NCI-H187 treated with DMSO at 0.1 percent for 48 hours (cell line): ENCODE measurements at places on chromosomes 3 and 15.

GRCh38 chr3:64030741-64031140 lies 7.4 kb upstream of the PSMD6 start:
- DNase-seq, result no peak

GRCh38 chr3:191455257-191455952 lies 5.6 kb upstream of the PYDC2 start:
- DNase-seq, result no peak

DNA sequence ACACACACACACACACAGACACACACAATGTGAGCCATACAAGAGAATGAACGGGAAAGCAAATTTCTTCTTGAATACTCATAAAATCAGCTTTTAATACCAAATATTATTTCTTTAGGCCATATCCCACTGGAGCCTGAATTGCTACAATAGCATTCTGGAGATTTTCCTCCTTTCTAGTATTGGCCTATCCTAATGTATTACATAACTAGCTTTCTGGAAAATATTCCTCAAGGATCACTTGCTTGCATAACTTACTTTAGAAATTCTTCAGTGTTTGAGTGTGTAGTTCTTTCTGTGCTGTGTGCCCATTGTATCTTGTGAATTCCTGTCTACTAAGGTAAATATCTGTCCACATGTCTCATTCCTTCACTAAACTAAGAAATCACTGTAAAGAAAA lies 351.0 kb upstream of the MCTP2 start:
- DNase-seq, result no peak

DNA sequence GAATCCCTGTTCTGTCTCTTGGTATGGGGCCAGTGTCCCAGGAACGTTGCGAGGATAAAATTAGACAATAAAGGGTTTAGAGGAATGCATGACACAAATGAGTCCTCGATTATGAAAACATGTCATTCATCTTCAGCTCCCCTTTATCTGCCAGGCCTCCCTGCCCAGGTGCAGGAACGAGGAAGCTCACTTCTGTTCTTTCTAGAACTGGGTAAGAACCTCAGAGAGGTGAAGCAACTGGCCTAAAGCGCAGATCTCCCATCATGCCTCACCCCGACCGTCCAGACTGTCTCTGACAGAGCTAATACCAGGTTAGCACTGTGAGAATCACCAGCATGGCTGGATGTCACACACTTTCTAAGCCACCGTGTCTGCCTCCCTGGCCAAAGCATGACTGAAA lies 1.5 kb upstream of the ITIH1 start:
- no peak for DNase-seq

DNA sequence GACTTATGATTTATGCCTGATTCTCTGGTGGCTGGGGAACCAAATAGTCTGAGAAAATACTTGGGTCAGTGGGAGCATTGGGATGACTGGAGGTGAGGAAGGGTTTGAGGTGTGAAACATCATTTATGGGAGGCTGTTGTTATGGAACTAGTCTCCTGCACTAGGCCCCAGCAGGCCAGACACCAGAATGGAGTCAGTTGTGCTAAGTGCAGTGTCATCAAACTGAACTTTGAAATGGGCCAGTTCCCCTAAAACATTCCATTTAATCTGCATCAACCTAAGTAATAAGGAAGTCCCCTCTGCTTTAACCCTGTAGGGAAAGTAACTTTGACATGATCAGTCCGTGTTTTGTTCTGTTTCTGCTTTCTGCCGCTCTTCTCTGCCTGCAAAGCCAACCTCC lies 44.9 kb upstream of the KLHL25 start:
- no peak for DNase-seq

- DNase-seq, result no peak
These were observed 188.5 kb upstream of the RBMS3 start for GRCh38 chr3:29092348-29092747.

DNA sequence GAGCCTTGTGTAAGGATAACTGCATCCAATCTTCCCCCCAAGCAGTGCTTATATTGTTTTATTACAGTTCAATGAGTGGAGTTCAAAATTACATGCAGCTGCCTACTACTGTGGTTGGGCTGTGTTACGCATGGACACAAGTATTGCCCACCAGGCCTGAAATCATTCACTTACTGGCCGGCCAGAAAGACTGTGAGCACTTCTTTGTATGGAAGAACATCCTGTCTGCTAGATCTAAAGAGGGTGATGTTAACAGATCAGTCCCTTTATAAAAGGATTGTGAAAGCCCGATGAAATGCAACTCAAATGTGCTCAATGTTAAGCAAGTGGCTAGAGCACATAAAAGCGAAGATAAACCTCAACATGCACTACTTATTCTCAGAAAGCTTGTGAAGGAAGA lies 132.5 kb downstream of the FOXP1 start:
- no peak for DNase-seq

GRCh38 chr15:40028853-40029252 lies 10.1 kb downstream of the SRP14 start:
- DNase-seq, result no peak

DNA sequence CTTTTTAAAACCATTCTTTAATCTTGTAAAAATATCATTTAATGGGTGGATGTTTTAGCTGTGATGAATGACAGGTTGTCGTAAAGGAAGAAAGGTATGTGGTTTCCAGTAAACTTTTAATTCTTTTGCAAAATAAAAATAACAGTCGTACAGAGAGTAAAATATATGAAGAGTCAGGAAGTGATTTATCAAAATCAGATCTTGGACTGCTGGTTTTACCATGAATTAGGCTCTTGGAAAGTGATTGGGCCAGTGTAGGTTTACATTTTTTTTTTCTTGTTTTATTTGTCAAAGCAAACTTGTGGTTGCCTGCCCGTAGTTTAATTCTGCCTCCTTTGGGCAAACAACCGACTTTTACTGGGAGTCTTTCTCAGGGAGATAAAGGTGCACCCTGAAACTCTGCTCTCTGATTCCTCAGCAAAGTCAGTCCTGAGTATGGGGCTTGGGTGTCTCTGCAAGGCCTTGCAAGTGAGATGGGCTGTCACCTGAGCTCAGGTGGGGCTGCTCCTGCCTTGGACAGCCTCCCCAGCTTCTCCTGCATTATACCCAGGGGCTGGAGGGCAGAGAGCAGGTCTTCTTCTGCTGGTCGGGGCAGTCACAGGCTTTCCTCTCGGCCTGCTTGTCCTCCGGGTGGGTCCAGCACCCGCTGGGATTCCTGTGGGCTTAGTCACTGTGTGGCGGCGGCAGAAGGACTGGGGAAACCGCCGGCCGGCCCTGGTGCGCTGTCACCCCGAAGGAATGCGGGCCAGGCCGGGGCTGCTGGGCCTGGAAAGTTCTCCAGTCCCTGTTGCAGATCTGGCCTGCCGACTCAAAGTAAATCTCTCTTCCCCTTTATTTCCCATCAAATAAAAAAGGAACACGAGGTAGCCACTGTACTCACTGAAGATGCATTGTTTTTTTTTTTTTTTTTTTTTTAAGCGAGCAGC lies 79.0 kb downstream of the IGF1R start:
- no peak for DNase-seq

DNA sequence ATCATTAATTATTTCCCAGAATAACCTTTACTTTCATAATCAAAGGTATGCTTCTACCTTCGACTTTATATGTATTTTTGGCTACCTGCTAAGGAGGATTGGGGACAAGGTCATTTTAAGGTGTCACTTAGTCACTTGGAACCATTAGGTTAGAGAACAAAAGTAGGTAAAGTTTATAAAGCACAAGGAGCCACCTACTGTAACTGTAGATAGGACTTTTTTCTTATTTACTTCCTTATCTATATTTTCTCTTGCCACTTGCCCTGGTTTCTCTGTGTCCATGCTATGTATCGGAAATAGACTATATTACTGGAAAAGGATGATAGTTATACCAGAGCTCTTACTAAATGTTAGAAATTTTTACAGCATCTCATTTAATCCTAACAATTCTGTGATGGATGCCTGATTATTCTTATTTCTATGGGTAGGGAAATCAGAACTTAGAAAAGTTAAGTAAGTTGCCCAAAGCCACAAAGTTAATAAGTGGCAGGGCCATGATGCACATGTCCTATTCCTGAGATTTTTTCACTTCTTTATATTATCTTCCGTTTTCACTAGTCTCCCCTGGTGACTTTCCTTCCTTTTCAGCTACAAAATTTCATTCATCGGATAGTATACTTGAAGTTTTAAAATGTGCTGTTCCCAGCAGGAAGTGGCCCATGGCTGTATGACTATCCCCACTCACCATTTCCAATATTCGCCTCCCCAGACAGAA lies 132.5 kb downstream of the CMSS1 start:
- DNase-seq, result no peak

- no peak for DNase-seq
These were observed 8.5 kb upstream of the FANCD2 start for GRCh38 chr3:10017636-10018292.

DNA sequence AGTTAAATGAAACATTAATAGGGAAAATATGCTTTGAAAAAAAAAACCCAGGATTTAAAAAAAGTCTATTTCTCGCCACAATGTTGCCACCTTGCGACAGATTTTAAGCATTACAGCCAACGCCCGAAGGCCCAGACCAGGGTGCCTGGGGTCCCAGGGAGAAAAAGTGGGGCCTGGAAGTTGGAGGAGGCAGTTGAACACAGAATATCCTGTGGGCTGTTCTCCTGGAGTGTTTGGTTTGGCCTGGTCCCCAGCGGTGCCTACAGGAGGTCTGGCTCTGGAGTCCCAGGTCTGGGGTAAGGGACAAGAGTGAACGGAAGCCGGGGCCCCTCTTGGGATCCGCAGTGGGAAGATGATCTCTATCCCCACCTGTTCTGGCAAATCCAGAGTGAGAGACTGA lies 3.4 kb downstream of the RNU6-1 start:
- DNase-seq, result no peak

DNA sequence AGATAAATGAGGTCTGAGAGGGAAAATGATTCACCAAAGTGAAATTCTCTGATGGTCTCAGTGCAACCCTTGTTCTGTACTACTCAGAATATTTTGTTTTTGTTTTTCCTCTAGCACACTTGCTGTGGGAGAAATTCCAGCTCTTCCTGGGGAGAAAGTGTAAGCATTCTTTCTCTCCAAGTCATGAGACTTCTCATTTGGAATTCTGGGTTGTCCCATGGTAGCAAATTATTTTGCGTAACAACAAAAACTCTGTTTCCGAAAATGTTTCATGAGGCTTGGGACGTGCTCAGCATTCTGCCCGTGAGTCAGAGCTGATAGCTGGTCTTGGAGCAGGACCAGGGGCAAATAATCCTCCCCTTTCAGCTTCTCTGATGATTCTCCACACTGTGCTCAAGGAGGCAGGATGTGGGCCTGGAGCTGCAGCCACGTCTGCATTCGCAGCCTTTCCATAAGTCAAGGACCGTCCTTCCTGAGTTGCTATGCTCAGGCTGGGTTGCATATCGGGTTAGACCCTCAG lies 70.3 kb downstream of the SENP2 start:
- DNase-seq, result no peak

DNA sequence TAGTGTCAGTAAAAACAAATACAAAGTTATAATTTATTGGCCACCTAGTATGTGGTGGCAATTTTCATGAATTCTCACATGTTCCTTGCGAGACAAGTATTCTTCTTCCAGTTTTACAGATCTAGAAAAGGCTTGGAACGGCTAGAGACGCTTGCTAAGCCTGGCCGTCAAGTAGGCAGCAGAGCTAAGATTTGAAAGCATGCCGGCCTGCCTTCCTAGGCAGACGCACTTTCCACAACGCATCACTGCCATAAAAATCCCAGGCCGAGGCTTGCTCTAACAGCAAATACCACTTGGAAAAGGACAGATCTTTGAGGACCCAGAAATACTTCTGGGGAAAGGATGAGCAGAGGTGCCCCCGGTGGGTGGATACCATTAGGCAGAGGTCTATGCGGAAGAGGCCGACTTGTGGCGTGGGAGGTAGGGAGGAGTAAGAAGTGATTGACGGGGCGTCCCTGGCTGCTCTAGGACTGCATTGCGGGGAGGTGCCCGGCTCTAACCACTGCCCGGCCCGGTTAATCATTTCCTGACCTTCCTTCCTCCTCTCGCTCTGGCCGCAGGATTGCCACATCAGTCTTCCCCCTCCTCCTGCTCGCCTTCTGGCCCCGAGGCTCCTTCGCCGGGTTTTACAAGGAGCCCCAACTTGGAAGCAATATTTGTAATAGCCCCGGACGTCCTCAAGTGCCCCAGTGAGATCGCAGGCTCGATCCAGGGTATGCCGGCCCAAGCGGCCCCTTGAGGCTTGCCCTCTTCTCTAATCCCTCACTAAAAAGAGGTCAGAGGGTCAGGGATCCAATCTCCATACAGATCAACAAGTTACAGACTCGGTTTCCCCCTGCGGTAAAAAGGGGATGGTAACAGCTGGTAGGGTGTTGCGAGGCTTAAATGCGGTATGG lies 1.3 kb upstream of the USP3 start:
- DNase-seq, result no peak

DNA sequence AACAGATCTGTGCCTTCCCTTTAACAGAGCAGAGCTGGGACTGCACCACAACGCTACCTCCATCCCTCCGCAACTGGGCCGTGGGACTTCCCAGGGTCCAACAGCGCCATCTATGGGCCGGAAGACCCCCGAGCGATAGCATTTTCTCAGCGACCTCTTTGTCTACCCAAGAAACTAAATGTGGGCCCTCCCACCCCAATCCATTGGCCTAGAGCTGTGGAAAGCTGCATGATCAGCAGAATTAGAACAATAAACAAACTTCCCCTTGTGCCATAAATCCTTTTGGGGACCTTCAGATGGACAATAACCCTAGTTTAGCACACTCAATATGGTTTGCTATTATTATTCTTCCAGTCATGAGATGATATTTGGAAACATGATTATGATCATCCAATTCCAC lies 74.8 kb upstream of the NTRK3 start:
- DNase-seq, result no peak

DNA sequence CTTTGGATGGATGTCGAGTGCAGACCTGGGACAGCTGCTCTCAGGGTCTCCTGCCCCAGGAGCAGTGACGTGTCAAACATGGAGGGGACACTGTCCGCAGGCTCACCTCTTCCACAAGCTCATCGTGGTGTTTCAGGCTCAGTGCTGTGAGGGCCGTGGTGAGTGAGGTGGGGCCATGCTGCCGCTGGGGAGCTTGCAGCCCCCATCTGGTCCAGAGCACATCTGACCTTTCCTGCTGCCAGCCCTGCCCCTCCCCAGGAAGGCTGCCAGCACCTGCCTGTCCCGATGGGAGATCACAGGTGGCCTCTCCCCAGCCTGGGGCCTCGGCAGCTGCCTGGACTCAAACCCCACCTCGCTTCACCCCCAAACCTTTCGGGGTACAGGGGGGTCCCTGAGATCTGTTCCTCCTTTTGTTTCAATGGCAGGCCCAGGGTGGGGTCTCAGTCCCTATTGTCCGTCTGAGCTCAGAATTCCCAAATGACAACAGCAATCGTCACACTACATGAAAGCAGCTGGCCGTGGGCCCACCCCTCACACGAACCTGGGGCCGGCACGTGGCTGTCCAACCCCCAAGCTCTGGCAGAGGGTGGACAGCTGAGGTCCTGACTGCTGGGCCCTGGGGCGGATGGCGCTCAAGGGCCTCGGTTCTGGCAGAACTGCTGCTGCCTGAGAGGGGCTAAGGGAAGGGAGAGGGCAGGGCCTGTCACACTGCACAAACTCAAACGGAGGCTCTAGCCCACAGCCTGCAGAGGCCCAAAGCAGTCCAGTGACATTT lies 65.0 kb upstream of the RPL32 start:
- no peak for DNase-seq

- DNase-seq, result no peak
These were observed 173.8 kb downstream of the FNDC3B start for GRCh38 chr3:172213200-172213599.

GRCh38 chr3:179068779-179069530 lies 2.7 kb downstream of the ZMAT3 start:
- no peak for DNase-seq
